ENCODE measurements at places on chromosomes 13 and 19. TPM values are rescaled to one million over a fixed set of nuclear protein-coding genes. Genes with fewer than 3 reads are reported as not detected.

Gene LRG1
- 0.49 TPM for total RNA-seq

DNA sequence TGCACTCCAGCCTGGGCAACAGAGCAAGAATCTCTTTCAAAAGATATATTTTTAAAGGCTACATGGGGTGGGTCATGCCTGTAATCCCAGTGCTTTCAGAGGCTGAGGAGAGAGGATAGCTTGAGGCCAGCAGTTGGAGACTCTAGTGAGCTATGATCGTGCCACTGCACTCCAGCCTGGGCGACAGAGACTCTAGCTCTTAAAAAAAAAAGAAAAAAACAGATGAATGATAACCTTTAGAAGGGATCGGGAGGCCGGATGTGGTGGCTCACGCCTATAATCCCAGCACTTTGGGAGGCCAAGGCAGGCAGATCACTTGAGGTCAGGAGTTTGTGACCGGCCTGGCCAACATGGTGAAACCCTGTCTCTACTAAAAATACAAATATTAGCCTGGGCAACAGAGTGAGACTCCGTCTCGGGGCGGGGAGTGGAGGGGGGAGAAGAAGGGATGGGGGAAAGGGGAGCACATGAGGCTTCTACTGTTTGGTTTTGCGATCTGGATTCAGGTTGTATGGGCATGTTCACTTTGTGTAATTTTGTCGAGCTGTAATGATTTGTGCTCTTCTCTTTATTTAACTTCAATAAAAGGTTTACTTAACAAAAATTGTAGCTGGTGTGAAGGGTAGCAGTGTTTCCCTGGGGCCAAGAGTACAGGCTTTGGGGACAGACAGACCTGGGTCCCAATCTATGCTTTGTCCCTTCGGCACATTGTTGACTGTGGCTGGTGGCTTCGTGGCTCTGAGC, 1.1 kb upstream of the PSMC4 start:
- no peak for DNase-seq

GRCh38 chr19:16897029-16897855, 8.4 kb downstream of the F2RL3 start:
- DNase-seq = peak; percentile 95

Gene FBXL12
- total RNA-seq = 31.9 TPM

DNA sequence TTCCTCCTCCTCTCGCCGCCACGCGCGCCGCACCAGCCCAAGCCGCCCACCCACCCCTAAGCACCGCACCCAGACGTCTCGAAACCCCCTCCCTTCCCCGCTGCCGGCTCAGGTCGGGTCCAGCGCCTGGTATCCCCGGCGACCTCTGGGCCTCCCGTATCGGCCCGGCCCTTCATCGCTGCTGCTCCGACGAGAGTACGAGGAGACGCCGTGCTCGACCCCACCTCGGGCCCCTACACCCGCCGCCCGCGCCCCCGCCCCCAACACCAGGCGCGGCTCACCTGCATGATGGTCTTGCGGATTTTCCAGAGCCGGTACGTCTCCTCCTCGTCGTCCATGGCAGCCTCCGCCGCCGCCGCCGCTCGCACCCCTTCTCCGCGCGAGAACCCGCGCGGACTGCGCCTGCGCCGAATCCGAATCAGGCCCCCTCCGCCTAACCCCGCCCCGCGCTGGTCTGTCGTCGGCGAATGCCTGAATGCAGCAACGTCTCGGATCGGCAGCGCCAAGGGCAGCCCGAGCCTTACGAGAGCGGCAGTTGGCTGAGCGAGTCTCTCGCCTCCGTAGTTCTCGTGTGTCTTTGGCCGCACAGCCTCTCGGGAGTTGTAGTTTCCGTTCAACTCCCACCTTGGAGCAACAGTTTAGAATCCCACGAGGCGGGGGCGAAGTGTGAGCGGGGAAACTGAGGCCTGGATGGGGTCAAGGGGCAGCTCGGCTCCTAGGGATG, at the start of gene POLR2E:
TSS of gene POLR2E (minus strand) at position 398 of the 724 bp plus-strand sequence. CDS start at position 338, 60 bp downstream.
- peak; percentile 100 for DNase-seq

DNA sequence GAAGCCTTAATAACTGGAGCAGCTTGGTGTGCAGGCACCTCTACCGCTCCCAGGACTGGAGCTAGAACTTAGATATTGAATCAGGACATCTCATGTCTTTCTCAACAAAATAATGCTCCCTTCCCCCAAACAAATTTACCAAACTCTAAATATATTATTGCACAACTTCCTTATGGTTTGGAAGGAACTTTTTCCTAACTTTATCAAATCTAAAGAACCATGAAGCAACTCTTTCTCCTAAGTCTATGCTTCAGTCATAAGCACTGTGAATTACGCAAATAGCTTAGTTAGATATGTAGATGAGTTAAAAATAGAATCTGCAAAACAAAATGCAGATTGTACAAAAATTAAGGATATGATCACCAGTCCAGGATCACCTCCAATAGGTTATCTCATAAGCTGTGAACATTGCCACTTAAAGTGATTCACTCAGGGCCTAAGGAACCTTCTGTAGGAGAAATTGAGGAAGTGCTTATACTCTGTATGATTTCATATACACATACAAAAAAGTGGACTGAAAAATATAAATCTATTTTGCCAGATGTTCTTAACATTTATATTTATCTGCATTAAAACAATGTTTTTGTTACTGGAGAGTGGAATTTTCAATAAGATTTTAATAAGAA, 20.4 kb upstream of the MAB21L1 start:
- no peak for DNase-seq

Measured in sigmoid colon (tissue), 7 donors.